Stimulated activated CD4-positive, alpha-beta T cell treated with anti-CD3 and anti-CD28 coated beads, TNF-alpha, amount 100 ng/mL, for 1 hour (primary cell): ENCODE measurements at places on chromosomes 3 and 15.

GRCh38 chr3:149657321-149657925, 402 bp downstream of the WWTR1 start:
- DNase-seq: no peak

GRCh38 chr3:132629928-132630327, 29.7 kb downstream of the ACAD11 start:
- no peak for DNase-seq

GRCh38 chr3:178172121-178172520, 364.1 kb upstream of the KCNMB2 start:
- DNase-seq: no peak

GRCh38 chr3:188918093-188918492, 253.7 kb upstream of the TPRG1 start:
- DNase-seq: no peak

DNA sequence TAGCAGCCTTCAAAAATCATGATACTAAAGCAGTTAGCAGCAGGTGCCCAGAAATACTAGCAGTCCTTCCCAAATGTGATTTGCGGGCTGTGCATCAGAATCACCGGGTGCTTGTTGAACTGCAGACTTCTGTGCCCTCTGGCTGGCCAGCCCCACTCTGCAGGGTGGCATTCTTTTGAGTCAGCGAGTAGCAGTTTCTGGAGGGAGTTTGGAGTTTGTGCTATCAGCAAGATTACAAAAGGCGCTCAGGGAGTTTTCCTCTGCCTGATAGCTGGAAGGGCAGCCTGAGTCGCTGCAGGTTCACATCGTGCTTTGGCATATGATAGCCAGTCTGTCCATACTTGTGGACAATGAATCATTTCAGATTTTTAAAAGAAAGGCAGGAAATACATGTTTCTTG, 57.6 kb downstream of the CLDN11 start:
- DNase-seq: no peak

- no peak for DNase-seq
These were observed 90.5 kb downstream of the LRRC3B start for GRCh38 chr3:26713091-26713490.

- DNase-seq: no peak
These were observed 188.9 kb upstream of the ATP10A start for GRCh38 chr15:26051761-26052675.
